ENCODE measurements at places on chromosomes 5 and 9.
A peak's percentile ranks its signal among the peaks of the same experiment; 100 is the strongest.

- DNase-seq, result no peak
These were observed 167.6 kb downstream of the PDZD2 start for GRCh38 chr5:31806561-31806960.

DNA sequence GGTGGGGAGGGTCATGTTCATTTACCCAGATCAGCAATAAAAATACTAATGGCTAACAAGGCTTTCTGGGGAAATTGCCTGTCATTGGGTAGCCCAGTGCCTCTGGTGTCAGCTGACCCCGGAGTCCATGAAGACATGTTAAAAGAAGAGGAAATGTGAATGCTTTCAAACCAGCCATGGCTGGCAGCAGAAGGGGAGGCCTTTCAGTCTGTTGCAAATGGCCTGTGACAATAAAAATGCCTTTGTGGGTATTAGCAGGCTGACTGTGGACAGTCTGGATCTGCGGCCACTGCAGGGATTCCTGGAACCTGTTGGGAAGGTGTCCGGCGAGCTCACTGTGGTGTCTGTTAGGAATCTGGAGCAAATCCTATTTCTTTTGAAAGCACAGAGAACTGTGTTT, 7.5 kb downstream of the ABL1 start:
- no peak for DNase-seq

DNA sequence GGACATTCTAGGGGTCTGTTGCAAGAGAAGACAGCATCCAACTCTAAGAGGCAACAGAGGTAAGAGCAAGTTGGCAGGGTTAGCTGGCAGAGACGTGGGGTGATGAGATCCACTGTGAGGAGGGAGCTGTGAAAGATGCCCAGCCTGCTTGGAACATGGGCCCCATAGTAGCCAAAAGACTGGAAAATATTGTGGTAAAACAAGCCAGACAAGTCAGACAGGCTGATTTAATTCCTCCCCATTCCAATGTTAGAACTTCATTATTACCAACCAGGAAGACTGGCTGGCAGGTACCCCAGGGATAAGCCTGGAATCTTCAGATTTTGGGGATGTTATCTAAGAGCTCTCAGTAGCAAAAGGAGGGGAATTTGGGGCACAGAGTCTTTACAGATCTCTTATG, 181.3 kb downstream of the SEC61B start:
- DNase-seq, result no peak

DNA sequence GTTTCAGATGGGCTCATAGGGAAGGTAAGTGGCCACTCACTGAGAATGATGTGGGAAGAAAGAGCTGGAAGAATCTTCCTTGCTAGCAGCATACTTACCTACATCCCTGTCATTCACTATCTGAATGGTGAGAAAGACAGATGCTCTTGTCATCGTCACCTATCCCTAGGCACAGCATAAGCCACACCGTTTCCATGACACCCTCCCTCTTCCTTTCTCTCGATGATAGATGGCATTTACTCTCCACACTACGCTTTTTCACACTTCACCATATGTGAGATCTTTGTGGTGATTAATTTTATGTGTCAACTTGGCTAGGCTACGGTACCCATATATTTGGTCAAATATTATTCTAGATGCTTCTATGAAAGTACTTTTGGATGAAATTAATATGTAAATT, 44.4 kb upstream of the FER start:
- DNase-seq, result no peak

DNA sequence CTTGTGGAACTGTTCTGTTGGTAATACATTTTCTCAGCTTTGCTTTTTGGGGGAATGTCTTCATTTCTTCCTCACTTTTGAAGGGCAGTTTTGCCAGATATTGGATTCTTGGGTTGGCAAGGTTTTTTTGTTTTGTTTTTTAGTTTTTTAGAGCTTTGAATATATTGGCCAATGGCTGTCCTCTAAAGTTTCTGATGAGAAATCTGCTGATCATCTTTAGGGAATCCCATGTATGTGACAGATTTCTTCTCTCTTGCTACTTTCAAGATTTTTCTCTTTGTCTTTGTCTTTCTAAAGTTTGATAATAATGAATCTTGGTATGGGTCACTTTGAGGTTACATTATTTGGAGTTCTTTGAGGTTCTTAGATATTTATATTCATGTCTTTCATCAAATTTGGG, 227.4 kb downstream of the FBXL7 start:
- DNase-seq, result no peak

- no peak for DNase-seq
These were observed 123.8 kb downstream of the DMRT2 start for GRCh38 chr9:1173993-1174392.

DNA sequence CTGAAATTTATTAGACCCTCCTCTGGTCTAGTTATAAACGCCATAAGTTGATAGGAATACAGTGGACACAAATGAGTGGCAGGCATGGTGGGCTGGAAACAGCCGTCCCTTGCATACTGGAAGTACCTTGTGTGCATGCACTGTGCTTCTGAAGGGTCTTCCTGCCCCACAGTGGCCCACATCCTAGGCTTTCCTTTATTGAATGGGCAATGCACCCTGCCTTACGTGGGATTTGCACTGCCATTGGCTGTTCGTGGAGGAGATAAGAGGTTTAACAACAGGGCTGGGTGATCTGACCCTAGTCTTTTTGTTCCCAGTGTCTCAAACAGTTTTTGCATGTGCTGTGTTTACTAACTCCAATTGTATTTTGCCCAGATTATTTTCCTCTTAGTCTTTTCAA, 480.8 kb downstream of the GADD45G start:
- DNase-seq, result no peak

DNA sequence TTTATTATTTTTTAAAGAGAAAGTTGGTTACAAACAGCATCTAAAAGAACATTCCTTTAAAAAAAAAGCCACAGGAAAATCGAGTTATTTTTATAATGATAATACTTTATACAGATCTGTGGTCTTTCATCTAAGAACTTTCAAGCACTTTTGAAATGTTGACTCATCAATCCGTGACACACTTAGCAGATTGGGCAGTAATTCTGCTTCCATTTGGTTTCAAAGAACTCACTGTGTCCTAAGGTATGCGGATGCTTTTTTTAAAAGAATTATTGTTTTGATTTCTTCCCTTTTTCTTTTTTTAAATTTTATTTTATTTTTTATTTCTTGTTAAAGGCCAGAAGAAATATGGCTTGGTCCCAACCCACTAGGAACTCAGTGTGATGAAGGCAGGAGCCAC, 147.8 kb downstream of the AOPEP start:
- peak; percentile 63 for DNase-seq

GRCh38 chr9:105259731-105260612, 15.5 kb downstream of the SLC44A1 start:
- DNase-seq, result no peak

GRCh38 chr5:53478411-53479044, 1.9 kb upstream of the FST start:
- peak; percentile 72 for DNase-seq
